NCI-H446 (cell line): ENCODE measurements at places on chromosomes 7 and 10.

- DNase-seq = no peak
Observed at GRCh38 chr7:116195451-116195850, 14.9 kb upstream of the TES start.

DNA sequence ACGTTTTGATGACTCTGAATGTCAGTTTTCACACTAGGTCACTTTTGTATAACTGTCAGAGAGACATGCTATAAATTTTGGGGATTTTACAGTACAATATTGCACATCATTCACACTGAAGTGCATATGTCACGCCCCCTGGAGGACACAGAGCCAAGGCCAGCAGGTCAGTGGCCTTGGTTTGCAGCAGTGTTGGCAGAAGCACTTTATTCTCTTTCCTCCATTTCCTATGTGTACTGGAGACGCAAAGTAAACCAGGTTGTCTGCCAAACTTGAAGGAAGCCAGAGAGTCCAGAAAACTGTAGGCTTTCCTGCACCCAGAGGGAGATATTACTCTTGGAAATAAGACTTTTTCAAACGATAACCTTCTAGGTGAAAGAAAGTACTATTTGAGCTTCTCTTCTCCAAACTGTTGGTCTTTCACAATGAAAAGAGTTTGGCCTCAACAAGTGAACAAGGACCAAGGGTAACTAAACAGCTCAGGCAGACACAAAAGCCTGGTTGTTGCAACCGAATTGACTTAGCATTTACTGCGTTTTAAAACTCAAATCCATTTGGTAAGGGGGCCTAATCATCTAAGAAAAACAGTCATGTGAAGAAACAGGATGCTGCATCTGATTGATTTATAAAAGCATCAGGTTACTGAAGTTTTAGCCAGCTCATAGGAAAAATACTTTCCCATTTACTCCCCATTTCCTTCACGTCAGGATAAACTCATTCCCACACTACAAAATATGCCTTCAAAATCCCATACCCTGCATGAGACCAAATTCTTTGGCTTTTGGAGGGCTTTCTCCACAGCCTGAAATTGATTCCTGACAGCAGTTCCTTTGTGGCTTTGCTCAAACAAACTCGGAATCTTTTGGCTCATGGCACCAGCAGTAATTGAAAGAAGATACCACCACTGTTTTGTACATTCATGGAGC is 83.0 kb upstream of the SEC61G start:
- no peak for DNase-seq

DNA sequence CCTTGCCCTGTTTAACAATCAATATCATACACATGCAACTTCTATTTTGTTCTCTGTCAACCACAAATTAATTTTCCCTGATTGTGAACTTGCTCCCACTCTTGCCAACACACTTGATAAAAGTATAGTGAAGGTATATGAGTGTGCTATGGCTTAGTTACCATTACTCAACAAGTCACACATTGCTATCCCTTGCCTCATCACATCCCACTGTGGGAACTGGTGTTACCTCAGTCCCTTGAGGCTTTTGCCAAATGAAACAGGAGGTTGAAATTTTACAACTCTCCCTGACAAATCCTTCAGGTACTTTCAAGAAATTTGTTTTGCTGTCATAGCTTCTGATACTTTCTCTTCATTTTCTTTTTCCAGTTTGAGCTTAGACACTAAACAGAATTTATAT is 472.5 kb upstream of the SEMA3D start:
- no peak for DNase-seq

DNA sequence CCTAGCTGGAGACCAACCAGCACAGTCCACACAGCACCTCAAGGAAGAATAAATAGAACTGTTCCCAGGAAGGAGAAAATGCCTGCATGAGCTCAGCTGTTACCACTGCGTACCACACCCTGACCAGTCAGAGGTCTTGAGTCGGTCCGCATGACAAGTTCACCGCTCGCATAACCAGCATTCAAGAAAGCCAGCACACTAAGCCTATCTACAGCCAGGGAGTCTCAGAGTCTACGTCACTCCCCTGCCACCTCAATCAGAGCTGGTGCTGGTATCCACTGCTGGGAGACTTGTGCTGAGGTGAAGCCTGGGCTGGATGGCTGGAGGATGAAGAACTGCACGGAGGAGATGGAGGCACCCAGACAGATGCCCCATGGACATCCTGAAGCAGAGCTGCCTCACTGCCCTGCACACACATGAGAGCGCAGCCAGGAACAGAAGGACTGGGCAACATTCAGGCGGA is 19.6 kb downstream of the AKR1C1 start:
- no peak for DNase-seq

DNA sequence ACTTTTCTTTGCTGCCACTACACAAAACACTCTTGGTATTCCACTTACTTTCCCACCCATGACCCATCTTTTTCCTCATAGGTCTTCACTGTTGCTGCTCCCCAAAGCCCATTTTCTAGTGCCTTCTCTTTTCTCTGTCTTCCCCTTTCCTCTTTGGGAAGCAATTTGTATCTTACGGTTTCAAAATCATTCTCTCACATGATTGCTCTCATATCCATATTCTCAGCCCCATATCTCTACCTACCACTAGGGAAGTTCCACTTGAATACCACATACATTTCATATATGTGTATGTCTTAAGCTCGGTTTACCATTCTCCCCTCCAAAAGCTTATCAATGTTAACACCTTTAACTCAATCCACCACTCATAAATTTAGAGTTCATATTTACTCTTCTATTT is 3.2 kb upstream of the UBE2D1 start:
- DNase-seq = no peak

DNA sequence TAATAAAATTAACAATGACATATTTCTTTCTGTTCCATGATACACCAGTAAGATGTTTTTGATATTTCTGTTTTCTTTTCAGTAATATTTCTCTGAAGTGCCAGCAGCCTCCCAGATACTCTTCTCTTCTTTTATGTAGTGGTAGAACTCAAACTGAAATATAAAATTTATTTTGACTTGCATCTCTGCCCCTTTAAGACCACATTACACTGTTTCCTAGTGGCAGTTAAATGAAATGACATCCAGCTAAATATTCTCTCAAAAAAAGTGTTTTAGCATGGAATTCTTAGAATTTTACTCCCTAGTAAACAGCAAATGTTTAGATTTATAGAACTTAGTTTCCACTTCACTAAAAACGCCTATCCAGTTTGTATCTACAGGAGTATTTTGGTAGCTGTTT is 237.2 kb upstream of the MTPN start:
- DNase-seq = no peak

DNA sequence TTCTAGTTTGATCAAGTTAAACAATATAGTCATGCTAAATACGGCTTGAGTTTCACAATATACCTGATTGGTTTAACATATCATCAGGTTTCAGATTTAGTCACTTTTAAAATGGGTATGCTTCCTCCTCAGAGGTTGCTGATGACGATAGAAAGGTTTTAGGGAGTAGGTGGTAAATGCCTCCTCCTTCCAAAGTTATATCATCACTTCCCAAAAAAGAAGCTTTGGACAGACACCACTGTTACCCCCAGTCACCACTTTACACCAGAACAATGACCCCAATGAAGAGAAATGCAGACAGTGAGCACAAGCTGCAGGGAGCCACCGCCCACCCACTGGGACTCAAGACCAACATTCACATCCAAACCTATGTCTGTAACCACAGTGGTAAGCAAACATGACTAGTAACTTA is 244.6 kb downstream of the SORCS1 start:
- no peak for DNase-seq

- DNase-seq = no peak
Observed at GRCh38 chr7:26097837-26098668, 53.9 kb upstream of the NFE2L3 start.

DNA sequence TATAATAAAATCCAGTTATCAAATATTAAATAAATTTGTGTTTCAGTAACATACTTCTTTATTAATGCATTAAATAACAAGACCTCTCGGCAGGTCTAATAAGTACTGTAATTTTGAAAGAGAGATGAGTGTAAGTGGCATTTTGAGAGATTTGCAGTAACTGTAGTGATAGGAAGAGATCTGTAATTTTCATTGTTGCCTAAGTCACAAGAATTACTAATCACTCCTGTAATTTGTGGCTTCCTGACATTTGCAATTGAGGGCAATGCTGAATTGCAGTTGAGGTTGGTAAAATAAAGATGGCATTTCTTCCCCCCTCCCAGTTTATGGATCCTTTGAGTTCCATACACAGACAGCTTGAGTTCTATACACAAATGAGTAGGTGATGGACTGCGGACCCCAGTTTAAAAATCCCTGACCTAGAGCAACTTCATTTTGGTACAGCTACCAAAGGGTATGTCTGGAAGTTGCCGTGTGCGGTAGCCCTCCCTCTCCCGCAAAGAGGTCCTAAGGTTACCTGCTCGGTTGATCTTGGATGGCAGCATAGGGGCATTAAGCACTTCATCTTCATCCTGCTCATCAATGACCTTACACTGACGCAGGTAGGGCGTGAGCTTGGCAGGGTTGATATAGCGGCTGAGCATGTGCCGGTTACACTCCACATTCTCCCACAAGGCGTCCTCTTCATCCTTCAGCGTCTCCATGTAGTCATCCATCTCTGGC is 96.4 kb downstream of the CARD11 start:
- no peak for DNase-seq

DNA sequence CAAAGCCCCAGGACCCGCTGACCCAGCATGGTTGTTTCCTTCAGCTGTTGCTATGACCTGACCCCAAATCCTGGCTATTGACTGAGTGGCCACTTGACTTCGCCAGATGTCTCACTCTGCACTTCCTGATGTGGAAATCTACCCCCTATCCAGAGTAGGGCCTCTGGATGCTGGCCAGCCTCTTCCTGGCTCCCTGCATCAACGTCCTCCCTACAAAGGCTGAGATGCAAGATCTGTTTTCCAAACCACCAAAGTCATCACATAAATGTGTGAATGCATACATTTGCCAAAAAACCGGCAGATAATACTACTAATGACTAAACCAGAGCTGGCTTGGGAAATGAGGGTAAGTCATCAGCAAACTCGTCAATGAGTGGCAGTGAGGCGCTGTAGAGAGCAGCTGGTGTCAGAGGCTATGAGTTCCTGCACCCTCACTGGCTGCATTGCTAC is 70.4 kb downstream of the PYROXD2 start:
- DNase-seq = no peak

GRCh38 chr7:102472126-102473041 is 6.3 kb downstream of the POLR2J start:
- DNase-seq = no peak

- no peak for DNase-seq
Observed at GRCh38 chr10:80878330-80878729, 340.6 kb downstream of the SH2D4B start.

- DNase-seq = no peak
Observed at GRCh38 chr10:129932751-129933433, 31.2 kb downstream of the EBF3 start.

DNA sequence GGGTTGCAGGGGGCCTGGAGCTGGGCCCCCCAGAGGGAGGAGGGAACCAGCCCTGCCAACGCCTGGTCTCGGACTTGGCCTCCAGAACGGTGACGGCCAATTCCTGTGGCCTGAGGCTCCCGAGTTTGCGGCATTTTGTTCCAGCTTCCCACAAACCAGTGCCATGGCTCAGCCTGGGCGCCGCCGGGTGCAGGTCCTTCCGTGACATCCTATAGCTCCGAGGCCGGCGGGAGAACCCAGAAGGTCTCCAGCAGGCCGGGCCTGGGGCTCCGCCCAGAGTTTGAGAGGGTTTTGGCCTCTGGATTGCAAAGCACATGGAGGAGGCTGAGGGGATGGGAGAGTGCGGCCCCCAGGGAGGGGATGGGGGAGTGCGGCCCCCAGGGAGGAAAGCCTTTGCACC is 92.6 kb downstream of the UNCX start:
- DNase-seq = no peak

DNA sequence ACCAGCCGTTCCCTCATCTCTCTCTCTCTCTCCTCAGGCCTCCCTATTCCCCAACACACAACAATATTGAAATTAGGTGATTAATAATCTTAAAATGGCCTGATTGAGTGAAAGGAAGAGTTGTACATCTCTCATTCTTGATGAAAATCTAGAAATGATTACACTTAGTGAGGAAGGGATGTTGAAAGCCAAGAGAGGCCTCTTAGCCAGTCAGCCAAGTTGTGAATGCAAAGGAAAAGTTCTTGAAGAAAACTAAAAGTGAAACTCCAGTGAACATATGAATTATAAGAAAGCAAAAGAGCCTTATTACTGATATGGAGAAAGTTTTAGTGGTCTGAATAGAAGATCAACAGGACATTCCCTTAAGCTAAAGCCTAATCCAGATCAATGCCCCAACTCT is 695.1 kb downstream of the GRID1 start:
- no peak for DNase-seq

DNA sequence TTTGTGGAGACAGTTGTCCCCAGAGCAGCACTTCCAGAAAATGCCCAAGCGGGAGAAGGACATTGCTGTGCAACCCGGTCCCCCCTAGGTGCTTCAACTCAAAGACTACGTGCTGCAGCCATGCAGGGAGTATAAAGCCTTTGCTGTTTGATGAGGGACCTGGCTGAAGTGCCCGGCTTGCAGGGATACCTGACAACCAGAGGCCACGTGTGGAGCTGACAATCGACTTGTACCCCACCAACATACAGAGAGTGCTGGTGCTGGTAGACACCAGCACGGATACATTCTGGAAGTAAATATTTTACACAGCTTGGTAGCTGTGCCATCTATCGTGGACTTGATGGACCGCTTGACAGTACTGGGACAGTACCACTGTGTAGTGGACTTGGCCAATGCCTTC is 240.6 kb downstream of the CACNA2D1 start:
- DNase-seq = no peak

GRCh38 chr7:79319369-79319768 is 134.1 kb downstream of the MAGI2 start:
- no peak for DNase-seq

DNA sequence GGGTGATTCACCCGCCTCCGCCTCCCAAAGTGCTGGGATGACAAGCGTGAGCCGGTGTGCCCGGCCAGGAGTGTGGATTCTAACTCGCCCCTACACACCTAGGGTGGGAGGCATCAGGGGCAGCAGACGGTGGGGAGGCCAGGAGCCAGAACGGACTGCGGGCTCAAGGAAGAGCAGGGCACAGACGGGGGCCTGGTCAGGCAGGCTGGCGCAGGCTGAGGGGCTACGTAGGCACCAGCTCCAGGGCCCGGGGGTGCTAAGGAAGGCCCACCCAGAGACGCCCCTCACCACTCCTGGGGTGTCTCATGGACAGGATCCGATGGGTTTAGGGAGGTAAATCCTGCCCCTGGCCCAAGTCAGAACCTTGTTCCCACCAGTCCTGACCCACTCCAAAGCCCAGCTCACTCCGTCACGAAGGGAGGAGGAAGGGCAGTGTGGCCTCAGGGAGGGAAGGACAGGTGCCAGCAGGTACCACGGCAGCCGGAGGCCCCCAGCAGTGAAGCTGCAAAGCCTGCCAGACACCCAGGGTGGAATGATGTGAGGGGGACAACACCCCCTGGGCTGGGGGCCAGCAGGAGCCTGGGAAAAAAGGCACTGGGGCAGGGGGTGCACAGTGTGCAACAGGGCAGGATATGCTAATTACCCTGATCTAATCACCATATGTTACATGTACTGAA is 251.4 kb downstream of the MAD1L1 start:
- DNase-seq = no peak

DNA sequence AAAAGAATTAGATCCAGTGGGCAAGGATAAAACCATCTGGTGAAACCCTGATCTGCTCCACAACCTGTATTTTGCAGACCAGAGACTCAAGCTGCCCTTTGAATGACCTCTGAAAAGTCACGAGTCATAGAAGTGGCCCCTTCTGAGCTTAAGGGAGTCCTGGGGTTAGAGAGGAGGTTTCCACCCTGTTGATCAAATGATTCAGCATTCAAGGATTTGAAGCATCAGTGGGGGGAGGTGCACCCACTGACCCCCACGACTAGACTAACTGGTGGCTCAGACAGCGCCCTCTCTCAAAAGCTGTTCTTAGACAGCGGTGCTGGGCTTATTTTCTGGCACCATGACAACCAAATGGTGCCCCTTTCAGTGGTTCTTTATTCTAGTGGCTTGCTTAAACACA is 44.3 kb downstream of the PLCE1 start:
- no peak for DNase-seq
